ENCODE measurements at places on chromosomes 5 and 9.

GRCh38 chr9:107090218-107090617 lies 192.9 kb upstream of the RAD23B start:
- DNase-seq, result peak; percentile 76

DNA sequence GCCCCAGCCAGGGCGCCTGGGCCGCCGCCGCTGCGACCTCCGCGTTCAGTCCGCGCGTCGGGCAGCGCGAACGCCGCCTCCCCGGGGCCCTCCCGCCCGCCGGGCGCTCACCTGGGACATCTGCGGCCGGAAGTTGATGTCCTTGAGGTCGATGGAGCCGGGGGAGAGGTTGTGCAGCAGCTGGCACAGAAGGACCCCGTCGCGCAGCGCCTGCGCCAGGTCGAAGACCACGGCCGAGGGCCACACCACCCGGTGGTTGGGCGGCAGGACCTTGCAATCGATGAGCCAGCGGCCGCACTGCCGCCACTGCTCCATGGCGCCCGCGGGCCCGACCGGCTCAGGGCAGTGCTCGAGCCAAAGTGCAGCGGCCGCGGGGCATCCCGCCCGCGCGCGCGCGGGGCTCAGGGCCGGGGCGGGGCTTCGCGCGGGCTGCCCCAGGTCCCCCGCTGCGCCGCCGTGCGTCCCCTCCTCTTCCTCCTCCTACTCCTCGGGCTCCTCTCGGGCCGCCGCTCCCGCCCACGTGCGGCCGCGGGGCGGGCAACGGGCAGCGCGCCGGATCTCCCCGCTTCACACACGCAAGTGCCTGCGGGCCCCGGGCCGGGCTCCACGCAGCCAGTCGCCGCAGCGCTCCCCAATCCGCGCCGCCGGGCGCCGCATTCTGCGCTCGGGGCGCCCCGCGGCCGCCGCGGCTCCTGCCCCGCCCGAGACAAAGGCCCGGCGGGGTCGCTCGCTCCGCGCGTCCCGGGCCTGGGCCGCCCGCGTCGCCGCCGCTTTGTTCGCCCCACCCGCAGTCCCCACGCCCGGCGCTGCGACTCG lies at the start of gene VAV2:
TSS of gene VAV2 (minus strand) at position 361 of the 816 bp plus-strand sequence. CDS start at position 315, 46 bp downstream.
- DNase-seq, result peak; percentile 57

GRCh38 chr9:36078051-36078450 lies 41.3 kb downstream of the RECK start:
- no peak for DNase-seq

DNA sequence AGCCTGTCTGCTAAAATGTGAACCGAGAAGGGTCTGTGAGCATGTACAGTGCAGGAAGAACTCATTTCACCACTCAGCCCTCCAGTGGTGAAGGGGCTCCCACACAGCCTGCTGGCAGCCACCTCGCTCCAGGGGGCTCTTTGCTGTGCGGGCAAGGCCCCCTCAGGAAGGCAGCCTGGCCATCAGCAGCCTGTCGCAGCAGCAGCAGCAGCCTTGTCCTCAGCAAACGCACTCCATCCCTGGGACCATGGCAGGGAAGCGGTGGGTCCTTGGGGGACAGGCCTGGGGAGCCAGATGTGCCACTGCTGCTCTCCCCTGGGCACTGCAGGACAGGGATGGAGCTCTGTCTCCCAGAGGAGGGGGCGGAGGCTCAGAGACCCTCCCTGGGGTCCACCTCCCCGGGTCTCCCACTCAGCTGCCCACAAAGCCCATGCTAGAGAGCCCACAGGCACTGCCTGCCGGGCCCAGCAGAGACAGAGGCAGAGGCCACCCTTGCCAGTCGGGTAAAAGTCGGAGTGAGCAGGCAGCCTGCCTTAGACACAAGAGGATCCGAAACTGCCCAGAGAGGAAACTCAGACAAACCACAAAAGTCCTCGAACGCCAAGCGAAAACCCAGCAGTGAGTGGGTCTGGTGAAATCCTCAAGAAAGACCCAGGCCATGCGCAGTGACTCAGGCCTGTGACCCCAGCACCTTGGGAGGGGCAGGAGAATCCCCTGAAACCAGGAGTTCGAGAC lies 8.0 kb downstream of the BRD3 start:
- DNase-seq, result no peak

DNA sequence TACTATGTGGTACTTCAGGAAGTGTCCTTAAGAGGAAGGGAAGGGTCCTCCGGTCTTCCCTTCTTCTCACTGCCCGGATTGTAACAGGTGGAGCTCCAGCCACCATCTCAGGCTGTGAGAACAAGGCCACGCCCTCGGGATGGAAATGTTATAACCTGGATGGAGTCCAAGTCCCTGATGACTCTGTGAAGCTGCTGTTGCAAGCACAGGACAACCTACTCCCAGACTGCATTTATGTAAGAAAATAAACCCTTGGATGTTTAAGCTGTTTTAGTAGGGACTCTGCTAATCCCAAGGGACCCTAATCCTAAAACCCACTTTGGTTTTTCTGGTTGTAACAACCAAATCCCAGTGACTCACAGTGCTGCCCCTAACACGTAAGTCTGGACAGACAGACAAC lies 221.6 kb downstream of the ACTL7B start:
- peak; percentile 49 for DNase-seq

DNA sequence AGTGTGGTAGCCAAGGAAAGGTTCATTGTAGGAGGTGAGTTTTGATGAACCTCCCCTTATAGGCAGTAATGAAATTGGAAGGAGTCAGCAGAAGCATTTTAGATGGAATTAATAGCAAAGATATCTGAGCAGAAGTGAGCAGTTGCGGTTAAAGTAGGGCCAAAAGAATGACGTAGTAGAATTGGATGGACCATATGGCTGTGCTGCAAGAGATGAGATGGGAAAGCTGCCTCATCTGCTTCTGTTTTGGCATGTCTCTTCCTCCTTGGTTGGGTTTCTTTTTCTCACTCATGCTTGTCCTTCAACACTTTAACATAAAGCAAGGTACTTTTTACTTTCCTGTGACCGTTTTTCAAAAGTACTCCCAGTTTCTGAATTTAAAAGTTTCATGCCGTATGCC lies 55.8 kb downstream of the AQP7 start:
- no peak for DNase-seq

- DNase-seq, result peak; percentile 42
These were observed 53.7 kb downstream of the RGMB start for GRCh38 chr5:98827161-98827560.

- no peak for DNase-seq
These were observed 26.7 kb downstream of the FAM170A start for GRCh38 chr5:119656023-119656422.

- no peak for DNase-seq
These were observed 70.9 kb upstream of the CER1 start for GRCh38 chr9:14793389-14793788.

GRCh38 chr5:33934176-33934575 lies 2.0 kb upstream of the RXFP3 start:
- no peak for DNase-seq

DNA sequence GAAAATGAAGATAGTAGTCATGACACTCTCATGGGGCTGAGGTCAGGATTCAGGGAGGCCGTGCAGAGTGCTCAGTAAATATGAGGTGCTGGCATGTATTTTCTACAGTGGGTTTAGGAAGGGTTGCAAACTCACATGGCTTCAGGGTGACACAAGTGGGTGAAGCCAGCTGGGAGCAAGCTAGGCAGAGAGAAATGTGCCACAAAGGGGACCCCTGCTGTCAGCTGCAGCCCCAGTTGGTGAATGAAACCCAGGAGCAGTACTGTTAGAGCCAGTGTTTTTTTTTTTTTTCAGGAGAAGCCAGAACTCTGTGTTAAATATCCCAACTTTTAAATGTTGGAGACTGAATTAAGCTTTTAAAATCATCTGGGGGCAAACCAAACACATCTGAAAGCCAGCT lies 75.3 kb downstream of the INSYN2B start:
- no peak for DNase-seq

GRCh38 chr9:112858625-112859147 lies 32.0 kb downstream of the SLC46A2 start:
- no peak for DNase-seq

GRCh38 chr5:98836175-98836574 lies 62.7 kb downstream of the RGMB start:
- DNase-seq, result peak; percentile 0

DNA sequence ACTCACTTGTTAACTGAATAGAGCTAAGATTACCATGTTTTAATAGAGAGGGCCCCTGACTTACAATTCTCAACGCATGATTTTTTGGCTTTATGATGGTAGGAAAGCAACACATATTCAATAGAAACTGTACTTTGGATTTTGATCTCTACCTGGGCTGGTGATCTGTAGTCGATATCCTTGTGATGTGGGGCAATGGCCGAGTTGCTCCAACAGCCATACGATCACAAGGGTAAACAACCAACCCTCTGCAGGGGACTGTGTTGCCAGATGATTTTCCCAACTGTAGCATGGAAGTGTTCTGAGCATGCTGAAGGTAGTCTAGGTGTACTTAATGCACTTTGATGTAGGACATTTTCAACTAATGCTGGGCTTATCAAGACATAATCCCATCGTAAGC lies 36.5 kb downstream of the NSUN2 start:
- no peak for DNase-seq

DNA sequence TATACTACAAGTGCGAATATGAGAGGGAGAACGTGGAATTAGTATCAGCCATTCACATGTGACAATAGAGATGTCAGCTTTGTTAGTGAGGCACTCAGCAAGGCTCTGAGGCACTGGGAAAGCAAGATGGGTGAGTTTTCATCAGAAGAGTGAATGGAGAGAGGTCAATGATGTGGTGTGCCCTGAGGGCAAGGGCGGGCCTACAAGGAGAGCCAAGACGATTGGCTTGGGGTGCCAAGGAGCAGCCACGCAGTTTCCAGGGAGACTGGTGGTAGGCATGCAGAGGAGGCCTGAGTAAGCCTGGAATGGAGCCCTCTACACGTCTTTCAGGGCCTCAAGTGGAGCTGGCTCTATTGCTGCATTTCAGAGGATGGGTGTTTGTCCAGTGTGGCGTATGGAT lies 24.7 kb downstream of the BTF3 start:
- DNase-seq, result no peak

GRCh38 chr5:54301220-54301619 lies 9.2 kb downstream of the ARL15 start:
- no peak for DNase-seq

Data from NCI-H2081 (cell line).